Cortex of kidney (tissue), 1 donor: ENCODE measurements at places on chromosomes 4 and X.

- no peak for DNase-seq
Measured at GRCh38 chr4:85756938-85757337, 282.0 kb downstream of the ARHGAP24 start.

- DNase-seq = no peak
Measured at GRCh38 chr4:70600977-70601376, 8.9 kb downstream of the AMBN start.

- no peak for DNase-seq
Measured at GRCh38 chr4:82784681-82785610, 13.7 kb downstream of the SCD5 start.

DNA sequence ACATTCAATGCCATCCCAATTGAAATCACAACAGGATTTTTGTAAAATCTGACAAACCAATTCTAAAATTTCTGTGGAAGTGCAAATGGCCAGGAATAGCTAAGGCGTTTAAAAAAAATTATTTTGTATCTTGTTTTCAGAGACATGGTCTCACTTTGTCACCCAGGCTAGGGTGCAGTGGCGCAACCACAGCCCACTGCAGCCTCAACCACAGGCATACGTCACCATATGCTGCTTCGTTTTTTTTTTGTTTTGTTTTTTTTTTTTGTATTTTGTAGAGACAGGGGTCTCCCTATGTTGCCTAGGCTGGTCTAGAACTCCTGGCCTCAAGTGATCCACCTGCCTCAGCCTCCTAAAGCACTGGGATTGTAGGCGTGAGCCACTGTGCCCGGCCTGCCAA lies 24.5 kb downstream of the ZNF41 start:
- DNase-seq = no peak

DNA sequence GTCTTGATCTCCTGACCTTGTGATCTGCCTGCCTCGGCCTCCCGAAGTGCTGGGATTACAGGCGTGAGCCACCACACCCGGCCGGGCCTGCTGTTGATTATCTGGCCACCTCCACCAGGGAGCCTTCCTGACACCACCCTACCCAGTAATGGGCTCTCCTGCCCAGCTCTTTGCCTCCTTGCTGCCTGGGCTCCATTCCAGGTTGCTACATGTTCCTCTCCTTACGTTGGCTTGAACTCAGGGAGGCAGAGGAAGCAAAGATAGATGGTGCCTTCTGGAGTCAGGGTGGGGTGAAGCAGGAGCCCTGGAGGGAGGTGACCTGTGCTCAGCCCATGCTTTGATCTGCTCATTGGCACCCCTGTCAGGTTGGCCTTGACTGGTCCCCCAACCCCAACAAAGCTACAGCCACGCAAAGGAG lies 26.3 kb downstream of the FLNA start:
- DNase-seq = no peak

DNA sequence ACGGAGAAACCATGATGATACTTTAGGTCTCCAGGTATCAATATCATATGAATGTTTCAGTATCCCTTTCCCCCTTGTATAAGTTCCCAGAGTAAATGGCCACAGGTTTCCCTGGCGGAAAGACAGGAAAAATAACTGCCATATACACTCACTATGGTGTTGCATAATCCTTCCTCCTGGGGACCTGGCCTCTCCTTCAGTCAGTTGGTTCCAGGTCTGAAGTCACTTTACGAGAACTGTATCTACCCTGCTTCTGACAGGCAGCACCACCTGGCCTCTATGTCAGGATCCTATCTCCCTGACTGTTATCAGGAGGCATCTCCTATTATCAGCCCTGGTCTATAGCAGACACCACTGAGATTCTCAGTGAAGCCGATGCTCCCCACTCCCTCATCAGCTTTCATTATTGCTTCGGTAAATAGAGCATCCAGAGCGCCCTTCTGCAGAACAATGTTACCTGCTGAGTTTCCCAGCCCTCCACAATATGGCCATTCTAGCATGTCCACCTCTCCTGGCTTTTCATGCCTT lies 22.6 kb downstream of the HAUS3 start:
- no peak for DNase-seq

DNA sequence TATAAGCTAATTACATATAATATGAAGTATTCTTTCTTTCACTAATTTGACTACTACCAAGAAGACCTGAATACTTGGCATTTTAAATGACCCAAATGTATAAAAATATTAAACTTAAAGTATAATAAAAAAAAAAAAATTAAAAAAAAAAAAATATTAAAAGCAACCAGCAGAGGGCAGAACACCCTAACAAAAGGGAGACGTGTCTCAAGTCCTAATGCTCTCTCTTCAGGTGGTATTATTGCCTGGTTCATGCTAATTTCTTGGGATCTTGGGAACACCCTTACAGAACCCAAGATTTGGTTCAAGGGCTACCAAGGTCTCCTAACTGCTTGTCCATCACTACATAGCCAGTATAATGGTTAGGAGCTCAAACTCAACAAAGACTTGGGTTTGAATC lies 754.8 kb downstream of the RAB28 start:
- DNase-seq = no peak

- DNase-seq = no peak
Measured at GRCh38 chrX:156000361-156000926, 2.9 kb downstream of the IL9R start.

DNA sequence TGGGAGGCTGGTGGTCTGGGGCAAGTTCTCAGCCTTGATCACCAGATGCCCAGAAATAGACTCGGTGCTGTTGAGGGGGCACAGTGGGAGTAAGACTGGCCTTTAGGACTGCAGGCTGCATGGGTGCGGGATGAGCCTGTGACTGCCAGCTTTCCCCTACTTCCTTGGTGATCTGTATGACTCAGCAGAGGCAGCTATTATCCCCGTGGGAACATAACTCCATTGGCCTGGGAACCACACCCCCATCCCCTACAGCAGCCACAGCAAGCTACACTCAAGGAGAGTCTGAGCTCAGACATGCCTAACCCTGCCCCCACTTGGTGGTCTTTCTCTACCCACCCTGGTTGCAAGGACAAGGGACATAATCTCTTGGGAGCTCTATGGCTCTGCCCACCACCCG lies 20.6 kb downstream of the CLIC2 start:
- DNase-seq = no peak

DNA sequence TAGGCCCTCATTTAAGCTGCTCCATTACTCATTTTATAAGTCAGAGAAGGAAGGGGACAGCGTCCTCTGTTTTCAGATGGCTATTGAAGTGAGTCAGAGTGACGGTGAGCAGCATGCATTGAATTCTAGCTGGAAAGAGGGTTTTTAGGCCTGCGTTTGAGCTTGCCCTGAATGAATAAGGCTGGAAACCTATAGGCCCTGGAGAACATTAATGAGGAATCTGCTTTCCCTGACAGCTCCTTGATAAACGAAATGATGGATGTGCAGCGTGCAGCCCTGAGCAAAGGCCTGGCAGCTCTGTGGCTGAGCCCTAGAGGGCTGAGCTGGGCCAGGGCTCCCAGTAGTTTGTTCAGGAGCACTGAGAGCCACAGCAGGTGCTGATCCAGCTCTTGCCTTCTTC lies 33.4 kb downstream of the TBL1X start:
- DNase-seq = no peak

DNA sequence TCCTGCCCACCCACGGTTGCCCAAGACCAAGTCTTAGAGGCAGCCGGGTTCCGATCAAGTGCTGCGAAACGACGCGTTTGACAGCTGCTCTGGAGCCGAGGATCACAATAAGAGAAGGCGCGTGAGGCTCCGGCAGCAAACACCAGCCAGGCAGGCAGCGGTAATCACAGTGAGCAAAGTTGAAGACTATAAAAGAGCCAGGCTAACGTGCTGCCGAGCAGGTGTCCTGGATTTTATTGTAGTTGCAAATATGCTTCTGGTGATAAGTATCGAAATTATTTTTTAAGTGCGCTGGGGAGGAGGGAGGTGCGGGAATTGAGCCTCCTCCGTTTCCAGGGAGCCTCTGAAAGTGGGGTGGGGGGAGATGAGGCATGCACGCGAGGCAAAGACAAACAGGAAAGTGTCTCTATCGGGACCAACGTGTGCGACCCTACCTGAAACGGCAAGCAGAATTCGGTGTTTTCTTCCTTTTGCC lies 590 bp downstream of the GABRA2 start:
- no peak for DNase-seq

- DNase-seq = no peak
Measured at GRCh38 chr4:39698424-39699009, 581 bp downstream of the UBE2K start.

GRCh38 chr4:721261-722168 lies 15.9 kb downstream of the PCGF3 start:
- DNase-seq = no peak

DNA sequence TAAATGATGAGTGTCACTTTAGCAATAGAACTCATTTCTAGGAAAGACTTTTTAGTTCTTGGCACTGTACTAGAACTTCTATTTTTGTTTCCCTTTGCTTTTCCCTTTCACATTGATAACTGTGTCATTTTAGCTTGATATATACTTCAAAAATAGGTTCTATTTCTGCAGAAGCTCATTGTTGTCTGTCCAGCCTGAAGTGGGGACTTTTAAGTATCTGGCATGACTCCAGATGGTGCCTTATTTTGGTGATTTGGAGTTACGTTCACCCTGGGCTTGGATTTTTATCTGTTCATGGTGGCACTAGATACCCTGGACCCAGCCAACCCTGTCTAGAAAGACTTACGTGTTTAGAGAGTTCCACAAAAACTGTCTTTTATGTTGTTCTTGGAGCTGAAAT lies 3.4 kb downstream of the ABHD18 start:
- DNase-seq = no peak
